ENCODE measurements at places on chromosomes 5 and 9. TPM values are rescaled to one million over a fixed set of nuclear protein-coding genes. Genes with fewer than 3 reads are reported as not detected.

GRCh38 chr9:89631384-89631783 is 26.6 kb downstream of the GADD45G start:
- no peak overlapping the region for H3K4me3 ChIP-seq
- peak; percentile 24 for DNase-seq
- H3K27ac ChIP-seq, result no peak overlapping the region
- H3K4me1 ChIP-seq, result peaks cover 38% of the 10 kb centered on the region
- H3K36me3 ChIP-seq, result no peaks in the 10 kb centered on the region

DNA sequence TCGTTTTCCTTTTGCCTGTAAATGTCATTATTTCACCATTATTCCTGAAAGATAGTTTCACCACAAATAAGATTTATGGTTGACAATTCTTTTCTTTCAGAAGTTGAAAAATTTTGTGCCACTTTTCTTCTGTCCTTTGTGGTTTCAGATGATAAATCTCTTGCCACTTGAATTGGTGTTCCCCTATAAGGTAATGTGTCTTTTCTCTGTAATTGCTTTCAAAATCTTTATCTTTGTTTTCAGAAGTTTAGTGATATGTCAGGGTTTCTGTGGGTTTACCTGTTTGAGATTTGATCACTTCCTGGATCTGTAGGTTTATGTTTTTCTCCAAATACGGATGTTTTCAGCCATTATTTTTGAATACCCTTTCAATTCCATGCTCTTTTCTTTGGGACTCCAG is 14.6 kb downstream of the RASA1 start:
- H3K4me1 ChIP-seq, result no peaks in the 10 kb centered on the region
- no peak for DNase-seq
- no peak overlapping the region for H3K27ac ChIP-seq
- H3K4me3 ChIP-seq, result no peak overlapping the region
- no peaks in the 10 kb centered on the region for H3K36me3 ChIP-seq
- H3K27me3 ChIP-seq, result no peaks in the 10 kb centered on the region

DNA sequence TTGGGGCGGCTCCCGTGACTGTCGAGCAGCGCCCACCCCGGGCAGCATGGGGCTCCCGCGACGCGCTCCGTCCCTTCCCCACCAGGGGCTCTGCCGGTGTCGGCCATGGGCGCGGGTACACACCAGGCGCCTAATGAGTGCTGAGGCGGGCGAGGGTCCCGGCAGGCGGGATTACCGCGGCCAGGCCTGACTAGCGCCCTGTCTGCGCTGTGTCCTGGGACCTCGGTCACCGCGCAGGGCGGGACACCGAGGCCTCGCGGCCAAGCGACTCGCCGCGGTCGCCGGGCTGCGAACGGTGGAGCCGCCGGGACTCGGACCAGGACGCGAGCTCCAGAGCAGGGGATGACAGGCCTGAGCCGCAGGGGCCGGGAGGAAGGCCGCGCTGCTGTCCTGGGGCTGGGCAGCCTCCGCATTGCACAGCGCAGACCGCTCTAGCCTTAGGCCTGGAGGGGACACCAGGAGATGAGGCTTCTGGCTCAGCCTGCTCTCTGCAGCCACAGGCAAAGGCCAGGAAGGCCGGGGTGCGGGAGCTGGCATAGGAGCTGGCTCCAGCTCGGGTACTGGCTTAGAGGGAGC is 14.1 kb downstream of the LCN10 start:
- DNase-seq, result peak; percentile 31
- H3K36me3 ChIP-seq, result peaks cover 26% of the 10 kb centered on the region
- peaks cover 42% of the 10 kb centered on the region for H3K4me1 ChIP-seq
- H3K27me3 ChIP-seq, result no peaks in the 10 kb centered on the region

DNA sequence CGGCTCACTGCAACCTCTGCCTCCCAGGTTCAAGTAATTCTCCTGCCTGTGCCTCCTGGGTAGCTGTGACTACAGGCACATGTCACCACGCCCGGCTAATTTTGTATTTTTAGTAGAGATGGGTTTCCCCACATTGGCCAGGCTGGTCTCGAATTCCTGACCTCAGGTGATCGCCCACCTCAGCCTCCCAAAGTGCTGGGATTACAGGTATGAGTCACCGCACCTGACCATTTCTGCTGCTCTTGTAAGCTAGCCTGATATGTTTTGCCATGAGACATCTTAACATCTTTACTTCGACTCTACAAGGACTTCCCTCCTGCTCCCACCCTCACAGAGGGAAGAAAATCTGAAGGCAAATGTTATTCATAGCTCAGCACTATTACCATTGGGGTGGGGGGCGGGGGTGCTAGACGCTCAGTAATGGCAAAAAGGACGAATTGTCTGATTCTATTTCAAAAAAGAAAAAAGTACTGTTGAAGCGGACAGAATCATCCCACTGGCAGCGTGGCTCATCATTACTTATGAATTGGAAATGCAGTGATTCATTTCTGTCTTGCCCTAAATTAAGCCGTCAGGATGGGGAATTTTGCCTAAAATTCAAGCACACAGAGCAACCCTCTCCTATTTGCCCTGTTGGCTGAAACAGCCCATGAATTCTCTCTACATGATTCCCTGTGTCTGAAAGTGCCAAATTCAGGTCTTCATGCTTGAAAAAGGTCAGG is 46.4 kb upstream of the WWC1 start:
- H3K36me3 ChIP-seq, result no peaks in the 10 kb centered on the region
- H3K27ac ChIP-seq, result no peak overlapping the region
- H3K4me1 ChIP-seq, result no peaks in the 10 kb centered on the region
- no peak for DNase-seq

- no peaks in the 10 kb centered on the region for H3K27me3 ChIP-seq
- H3K4me1 ChIP-seq, result peaks cover 12% of the 10 kb centered on the region
- no peaks in the 10 kb centered on the region for H3K36me3 ChIP-seq
These were observed 48.7 kb downstream of the ANKDD1B start for GRCh38 chr5:75659791-75660450.

- no peak overlapping the region for H3K27ac ChIP-seq
- no peak overlapping the region for H3K4me3 ChIP-seq
- no peak for DNase-seq
- no peaks in the 10 kb centered on the region for H3K27me3 ChIP-seq
These were observed 4.6 kb downstream of the RAPGEF6 start for GRCh38 chr5:131630208-131630962.

DNA sequence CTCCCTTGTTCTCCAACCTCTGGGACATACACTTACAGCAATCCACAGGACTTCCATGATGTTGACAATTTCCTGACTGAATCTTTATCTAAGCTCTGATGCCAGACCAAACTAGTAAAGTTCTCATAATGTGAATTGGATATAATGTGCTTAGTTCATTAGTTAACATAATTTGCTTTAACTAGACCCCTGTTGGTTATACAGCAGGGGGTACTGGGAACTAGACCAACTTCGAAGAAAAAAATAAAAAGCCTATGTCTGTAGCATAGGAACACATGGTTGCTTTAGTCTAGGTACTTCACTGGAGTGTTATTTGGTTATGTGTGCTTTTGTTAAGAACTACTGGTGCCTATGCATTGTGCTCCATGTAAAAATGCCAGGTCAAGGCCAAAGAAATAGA is 173.8 kb downstream of the ADAMTS6 start:
- H3K27ac ChIP-seq, result no peak overlapping the region
- no peak overlapping the region for H3K4me3 ChIP-seq
- H3K36me3 ChIP-seq, result no peaks in the 10 kb centered on the region
- no peaks in the 10 kb centered on the region for H3K27me3 ChIP-seq
- no peaks in the 10 kb centered on the region for H3K4me1 ChIP-seq
- no peak for DNase-seq

GRCh38 chr5:134451936-134452505 is 40.3 kb upstream of the CDKN2AIPNL start:
- H3K4me1 ChIP-seq, result no peaks in the 10 kb centered on the region
- H3K27me3 ChIP-seq, result no peaks in the 10 kb centered on the region
- H3K4me3 ChIP-seq, result no peak overlapping the region
- peak; percentile 60 for DNase-seq
- no peaks in the 10 kb centered on the region for H3K36me3 ChIP-seq

DNA sequence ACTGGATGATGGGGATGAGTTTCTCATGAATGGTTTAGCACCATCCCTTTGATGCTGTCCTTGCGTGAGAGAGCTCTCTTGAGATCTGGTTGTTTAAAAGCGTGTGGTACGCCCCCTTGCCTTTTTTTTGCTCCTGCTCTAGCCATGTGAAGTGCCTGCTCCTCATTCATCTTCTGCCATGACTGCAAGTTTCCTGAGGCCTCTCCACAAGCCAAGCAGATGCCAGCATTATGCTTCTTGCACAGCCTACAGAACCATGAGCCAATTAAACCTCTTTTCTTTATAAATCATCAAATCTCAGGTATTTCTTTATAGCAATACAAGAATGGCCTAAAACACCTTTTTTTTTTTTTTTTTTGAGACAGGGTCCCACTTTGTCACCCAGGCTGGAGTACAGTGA is 32.8 kb downstream of the FNIP1 start:
- no peak overlapping the region for H3K4me3 ChIP-seq
- H3K36me3 ChIP-seq, result no peaks in the 10 kb centered on the region
- H3K4me1 ChIP-seq, result no peaks in the 10 kb centered on the region
- no peak overlapping the region for H3K27ac ChIP-seq
- no peaks in the 10 kb centered on the region for H3K27me3 ChIP-seq
- DNase-seq, result no peak

DNA sequence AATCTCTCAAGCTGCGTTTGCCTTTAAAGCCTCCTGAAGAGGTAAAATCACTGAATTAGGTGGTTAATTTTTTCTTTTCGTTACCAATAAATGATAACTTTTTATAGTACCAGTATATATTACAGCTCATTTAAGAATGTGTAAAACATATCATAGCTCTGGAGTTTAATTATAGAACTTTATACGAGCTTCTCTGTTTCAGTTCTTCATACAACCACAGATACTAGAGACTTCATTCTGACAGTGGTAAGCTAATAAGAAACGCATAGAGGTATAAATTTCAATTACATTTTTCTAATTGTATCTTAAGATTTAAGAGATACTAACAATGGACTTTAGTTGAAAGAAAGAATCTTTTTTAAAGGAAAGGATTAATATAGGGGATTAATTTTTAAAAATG is 73.9 kb downstream of the PBX3 start:
- DNase-seq, result no peak
- H3K4me1 ChIP-seq, result peaks cover 5% of the 10 kb centered on the region
- no peaks in the 10 kb centered on the region for H3K27me3 ChIP-seq
- H3K4me3 ChIP-seq, result no peak overlapping the region
- no peaks in the 10 kb centered on the region for H3K36me3 ChIP-seq
- H3K27ac ChIP-seq, result no peak overlapping the region

GRCh38 chr9:78298046-78298765 is 1.3 kb downstream of the PSAT1 start:
- DNase-seq, result no peak
- H3K27ac ChIP-seq, result no peak overlapping the region
- no peaks in the 10 kb centered on the region for H3K27me3 ChIP-seq
- no peaks in the 10 kb centered on the region for H3K36me3 ChIP-seq
- H3K4me3 ChIP-seq, result peak overlapping the region; percentile 38

DNA sequence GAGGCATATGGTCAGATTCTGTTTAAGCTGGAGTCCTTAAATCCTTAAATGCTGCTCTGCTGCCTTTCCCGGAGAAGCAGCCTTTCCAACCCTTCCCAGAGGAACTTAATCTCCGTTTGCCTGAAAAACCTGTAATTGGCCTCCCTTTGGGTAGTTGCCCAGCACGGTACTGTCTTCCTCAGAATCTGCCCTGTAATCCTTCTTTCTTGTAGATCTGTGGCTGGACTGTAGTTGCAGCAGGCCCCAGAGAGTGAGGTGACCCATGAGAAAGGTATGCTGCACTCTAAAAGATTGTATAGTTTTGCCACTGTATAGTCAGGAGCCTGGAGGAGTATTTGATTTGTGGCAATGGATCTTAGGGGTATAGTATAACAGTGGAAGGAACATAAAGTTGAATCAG is 11.7 kb downstream of the SPIN1 start:
- no peaks in the 10 kb centered on the region for H3K27me3 ChIP-seq
- no peak overlapping the region for H3K4me3 ChIP-seq
- no peaks in the 10 kb centered on the region for H3K36me3 ChIP-seq
- H3K27ac ChIP-seq, result no peak overlapping the region

- DNase-seq, result peak; percentile 57
- peak within 1 kb of the TSS; percentile 22 for H3K4me3 ChIP-seq
- peaks cover 14% of the 10 kb centered on the region for H3K4me1 ChIP-seq
These were observed at the start of gene CCDC180 for GRCh38 chr9:97307500-97308163. TSS of gene CCDC180 (plus strand) at chr9:97307659. CDS start at chr9:97308064, 405 bp downstream.

DNA sequence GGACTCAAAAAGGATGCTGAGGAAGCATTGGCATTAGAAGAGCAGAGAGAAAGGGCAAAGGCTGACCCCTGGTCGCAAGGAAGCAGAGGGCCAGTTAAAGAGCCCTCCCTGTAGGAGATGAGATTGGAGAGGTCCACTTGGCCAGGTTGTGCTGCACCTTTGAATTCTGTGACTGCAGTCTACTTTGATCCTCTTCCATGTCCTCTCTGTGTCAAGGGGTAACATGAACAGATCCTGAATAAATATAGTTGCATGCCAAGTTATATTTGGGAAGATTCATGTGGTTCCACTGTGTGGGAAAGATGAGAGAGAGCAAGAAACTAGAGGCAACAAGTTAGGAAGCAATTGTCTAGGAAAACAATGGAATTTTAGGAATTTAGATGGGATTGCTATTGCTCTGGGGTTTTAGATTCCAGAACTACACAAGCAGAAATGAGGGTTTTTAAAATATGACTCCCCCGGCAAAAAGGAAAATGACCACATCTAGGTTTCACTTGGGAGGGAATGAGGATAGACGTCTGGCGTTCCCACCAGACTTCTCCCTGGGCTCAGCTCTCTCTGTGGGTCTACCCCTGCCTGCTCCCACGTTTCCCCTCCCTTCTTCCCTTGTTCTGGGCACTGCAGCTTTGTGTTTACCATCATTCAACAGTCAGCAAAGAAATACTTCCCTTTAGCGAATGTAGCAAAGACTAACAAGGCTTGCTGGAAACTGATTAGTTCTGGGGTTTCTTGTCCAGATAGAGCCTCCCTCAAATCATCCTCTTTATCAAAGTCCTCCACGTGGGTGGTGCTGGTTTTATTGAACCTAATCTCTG is 63.6 kb downstream of the SNX18 start:
- no peaks in the 10 kb centered on the region for H3K27me3 ChIP-seq
- H3K4me1 ChIP-seq, result peaks cover 20% of the 10 kb centered on the region
- H3K4me3 ChIP-seq, result no peak overlapping the region
- no peak for DNase-seq
- H3K27ac ChIP-seq, result peak overlapping the region; percentile 69

GRCh38 chr5:165834891-165835290 is 2329.5 kb downstream of the MAT2B start:
- no peaks in the 10 kb centered on the region for H3K4me1 ChIP-seq
- no peak for DNase-seq
- H3K36me3 ChIP-seq, result no peaks in the 10 kb centered on the region
- no peak overlapping the region for H3K4me3 ChIP-seq
- no peak overlapping the region for H3K27ac ChIP-seq

- no peak overlapping the region for H3K4me3 ChIP-seq
- no peaks in the 10 kb centered on the region for H3K4me1 ChIP-seq
- H3K36me3 ChIP-seq, result no peaks in the 10 kb centered on the region
- no peak overlapping the region for H3K27ac ChIP-seq
- no peaks in the 10 kb centered on the region for H3K27me3 ChIP-seq
These were observed 202.4 kb upstream of the ZNF618 start for GRCh38 chr9:113673726-113674125.

GRCh38 chr9:123528501-123528900 is 172.5 kb downstream of the CRB2 start:
- H3K27me3 ChIP-seq, result no peaks in the 10 kb centered on the region
- H3K4me3 ChIP-seq, result no peak overlapping the region
- DNase-seq, result no peak
- no peak overlapping the region for H3K27ac ChIP-seq
- H3K4me1 ChIP-seq, result no peaks in the 10 kb centered on the region

The BRINP1 gene
- 0.67 TPM for total RNA-seq

The LCN9 gene
- not detected for total RNA-seq

The PAEP gene
- not detected for total RNA-seq

The FCHO2 gene
- total RNA-seq, result 42.0 TPM

The TLR4 gene
- 9.8 TPM for total RNA-seq

The C5 gene
- total RNA-seq, result 2.4 TPM

The DAPK1 gene
- total RNA-seq, result 36.5 TPM

The PCDHB4 gene
- total RNA-seq, result 3.2 TPM

The ACTL7B gene
- 0.54 TPM for total RNA-seq

The SPEF2 gene
- total RNA-seq, result 21.4 TPM

The SLC22A4 gene
- 0.78 TPM for total RNA-seq
